NCI-H226 (cell line): ENCODE measurements at places on chromosomes 5 and 9.

- no peak for DNase-seq
These were observed 50.7 kb upstream of the SLC25A51 start for GRCh38 chr9:37954581-37954981.

DNA sequence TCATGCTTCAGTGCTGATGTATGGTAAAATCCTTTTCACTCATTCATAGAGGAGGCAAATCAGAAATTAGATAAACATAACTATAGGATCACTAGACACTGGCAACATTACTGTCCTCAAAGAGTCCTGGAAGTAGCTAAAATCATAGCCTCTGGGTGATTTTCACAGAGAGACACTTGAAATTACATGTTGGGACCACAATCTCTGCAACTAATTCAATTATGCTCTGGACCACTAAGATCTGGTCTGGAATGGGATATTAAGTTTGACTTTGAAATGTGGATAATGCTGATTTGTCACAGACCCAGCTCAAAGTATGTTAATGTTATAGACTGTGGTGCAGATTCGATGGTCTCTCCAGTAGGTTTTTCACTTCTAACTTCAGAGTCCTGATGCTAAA is 214.6 kb upstream of the CCNH start:
- no peak for DNase-seq

DNA sequence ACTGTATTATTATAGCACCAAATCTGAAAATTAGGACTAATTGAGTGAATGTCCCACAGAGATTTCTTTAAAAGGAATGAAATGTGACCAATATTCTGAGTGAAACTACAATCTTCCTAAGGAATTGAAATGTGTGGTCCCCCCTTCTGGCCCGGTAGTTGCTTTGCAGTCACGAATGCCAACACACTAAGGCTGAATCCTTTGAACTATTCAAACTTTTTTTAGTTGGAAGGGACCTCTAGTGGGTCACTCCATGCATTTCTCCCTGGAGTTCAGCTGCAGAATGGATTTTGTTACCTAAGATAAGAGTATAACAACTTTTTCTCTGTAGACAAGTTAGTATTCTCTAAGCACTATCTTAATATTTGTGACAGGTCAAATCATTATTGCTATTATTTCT is 2.8 kb downstream of the CDH6 start:
- peak; percentile 43 for DNase-seq

GRCh38 chr5:128225245-128226030 is 141.9 kb downstream of the SLC12A2 start:
- DNase-seq = no peak

- no peak for DNase-seq
These were observed 53.9 kb downstream of the AHRR start for GRCh38 chr5:375336-375920.
